ENCODE measurements at places on chromosomes 3 and 15.
A peak's percentile ranks its signal among the peaks of the same experiment; 100 is the strongest.

GRCh38 chr3:186930641-186931531, 560 bp downstream of the ST6GAL1 start:
- DNase-seq = peak; percentile 34

GRCh38 chr3:105375750-105376511, 9.2 kb downstream of the ALCAM start:
- DNase-seq = no peak

DNA sequence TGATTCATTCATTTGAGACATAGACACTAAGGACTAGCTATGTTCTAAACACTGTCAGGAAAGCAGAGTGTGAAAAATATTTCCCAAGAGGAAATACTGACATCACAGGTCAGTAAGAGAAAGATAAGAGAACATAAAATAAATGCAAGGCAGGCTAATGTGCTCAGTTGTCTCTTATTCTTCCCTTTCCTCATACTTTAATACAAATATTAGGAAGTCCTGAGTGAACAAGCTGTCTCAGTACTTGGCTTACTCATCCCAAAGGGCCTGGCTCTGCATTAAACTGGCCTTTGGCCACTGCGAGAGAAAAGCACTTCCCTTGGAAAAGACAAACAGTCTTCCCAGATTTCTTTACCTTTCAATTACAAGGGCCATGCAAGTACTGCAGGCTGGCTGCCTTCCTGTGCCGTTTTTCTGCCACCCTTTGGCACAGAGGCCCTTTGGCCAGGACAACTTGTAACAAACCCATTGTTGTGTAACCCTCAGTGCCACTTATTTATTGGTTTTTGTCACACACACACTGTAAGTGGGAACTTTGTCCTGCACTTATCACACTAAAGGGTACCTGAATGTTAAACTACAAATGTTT, 31.7 kb downstream of the EDC3 start:
- no peak for DNase-seq

DNA sequence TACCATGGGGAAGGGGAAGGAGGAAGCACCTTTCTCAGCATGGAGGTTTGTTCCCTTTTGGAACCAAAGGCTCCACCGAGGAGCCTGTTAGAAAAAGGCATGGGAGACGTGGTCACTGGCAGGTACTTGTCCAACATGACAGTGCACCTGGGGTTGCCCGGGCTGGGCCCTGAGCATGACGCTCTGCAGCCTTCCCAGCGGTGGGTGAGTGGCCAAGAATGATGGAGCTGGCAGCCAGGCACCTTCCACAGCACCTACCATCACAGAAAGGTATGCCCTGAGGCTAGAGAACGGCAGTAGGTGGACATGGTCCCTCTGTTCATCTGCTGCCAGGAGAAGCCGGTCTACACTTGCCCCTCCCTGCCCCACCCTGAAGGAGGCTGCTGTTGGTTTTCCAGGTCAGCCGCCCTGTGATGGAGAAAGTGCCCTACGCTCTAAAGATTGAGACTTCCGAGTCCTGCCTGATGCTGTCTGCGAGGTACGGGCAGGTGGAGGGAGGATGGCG, 29.0 kb upstream of the NR2C2 start:
- no peak for DNase-seq

DNA sequence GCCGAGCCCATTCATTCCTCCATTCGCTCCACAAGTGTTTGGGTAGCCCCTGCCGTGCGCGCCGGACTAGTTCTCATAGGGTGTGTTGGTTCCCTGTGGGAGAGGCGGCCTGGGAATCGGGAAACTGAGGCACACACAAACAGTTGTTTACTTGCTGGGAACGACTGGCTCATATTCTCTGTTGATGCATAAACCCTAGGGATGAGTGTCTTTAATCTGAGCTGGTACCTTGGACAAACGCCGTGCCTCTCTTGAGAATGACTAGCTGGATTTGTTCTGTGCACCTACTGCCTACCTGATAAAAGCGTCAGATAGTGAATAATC, 737 bp downstream of the DNAJA4 start:
- no peak for DNase-seq

DNA sequence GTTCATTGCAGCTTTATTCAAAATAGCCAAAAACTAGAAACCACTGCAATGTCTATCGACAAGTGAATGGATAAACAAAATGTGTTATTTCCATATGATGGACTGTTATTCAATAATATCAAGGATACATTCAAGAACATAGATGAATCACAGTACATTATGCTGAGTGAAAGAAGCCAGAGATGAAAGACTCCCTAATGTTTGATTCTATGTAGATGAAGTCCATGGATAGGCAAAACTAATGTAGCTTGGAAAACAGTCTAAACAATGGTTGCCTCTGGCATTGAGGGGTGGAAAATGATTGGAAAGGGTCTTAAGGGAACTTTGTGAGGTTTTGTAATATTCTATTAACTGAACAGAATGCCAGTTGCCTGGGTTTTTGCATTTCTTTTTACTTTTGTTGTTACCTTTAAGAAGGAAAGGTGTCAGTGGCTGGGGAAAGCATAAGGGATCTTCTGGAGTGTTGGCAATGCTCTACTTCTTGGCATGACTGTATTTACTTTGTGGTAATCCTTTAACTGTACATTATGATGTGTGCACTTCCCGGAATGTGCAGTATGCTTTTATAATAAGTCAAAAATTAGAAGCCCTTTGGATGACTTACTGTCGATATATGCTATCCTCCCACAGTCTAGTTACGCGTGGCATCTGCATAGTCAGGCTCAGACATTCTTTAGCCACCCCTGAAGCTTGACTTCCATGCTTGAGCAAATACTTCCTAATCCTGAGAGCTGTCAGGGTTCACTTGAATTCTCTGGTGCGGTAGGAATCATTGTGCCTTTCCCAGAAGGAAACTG, 20.5 kb upstream of the ATP10A start:
- no peak for DNase-seq

DNA sequence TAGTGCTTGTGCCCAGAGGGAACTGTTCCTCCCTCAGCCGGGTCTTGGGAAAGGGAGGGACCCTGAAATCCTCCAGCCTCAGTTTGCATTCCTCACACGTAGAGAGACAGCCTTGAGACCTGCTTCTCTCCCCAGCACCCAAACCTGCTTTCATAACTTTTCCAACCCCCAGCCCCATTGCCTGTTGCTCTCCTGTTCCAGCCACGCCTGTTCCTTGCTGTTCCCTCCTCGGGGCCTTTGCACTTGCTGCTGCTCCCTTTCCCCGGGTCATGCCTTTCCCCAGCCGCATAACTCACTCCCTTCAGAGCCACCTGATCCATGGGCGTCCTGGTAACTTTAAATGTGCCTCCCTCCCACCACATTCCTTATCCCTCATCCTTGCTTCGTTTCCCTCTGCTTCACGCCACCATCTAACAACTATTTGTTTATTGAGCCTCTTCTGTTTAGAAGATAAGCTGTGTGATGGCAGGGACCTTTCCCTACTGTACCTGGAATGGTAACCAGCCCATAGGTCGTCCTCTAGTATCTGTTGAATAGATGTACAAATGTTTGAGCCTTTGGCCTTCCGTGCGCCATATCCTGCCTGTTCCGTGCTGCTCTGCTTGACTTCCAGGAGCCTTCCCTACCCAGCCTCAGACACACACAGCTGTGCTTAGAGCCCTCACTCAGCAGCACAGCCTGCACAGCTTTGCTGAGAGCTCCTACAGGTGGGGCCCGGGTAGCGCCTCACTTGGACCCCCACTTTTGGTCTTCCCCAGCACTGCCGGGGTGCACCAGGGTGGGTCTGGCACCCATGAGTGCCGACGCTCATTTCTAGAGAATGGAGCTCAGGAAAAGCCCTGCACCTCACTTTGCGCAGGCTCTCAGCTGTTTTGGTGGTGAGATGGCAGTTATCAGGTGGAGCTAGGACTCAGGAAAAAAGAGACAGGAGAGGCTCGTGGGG, 60.2 kb downstream of the SCN5A start:
- no peak for DNase-seq

GRCh38 chr3:157312376-157312745, 124.3 kb upstream of the PTX3 start:
- DNase-seq = no peak
